ENCODE measurements at places on chromosomes 4 and X.

GRCh38 chr4:40728333-40728732 is 21.4 kb upstream of the NSUN7 start:
- no peak for DNase-seq

DNA sequence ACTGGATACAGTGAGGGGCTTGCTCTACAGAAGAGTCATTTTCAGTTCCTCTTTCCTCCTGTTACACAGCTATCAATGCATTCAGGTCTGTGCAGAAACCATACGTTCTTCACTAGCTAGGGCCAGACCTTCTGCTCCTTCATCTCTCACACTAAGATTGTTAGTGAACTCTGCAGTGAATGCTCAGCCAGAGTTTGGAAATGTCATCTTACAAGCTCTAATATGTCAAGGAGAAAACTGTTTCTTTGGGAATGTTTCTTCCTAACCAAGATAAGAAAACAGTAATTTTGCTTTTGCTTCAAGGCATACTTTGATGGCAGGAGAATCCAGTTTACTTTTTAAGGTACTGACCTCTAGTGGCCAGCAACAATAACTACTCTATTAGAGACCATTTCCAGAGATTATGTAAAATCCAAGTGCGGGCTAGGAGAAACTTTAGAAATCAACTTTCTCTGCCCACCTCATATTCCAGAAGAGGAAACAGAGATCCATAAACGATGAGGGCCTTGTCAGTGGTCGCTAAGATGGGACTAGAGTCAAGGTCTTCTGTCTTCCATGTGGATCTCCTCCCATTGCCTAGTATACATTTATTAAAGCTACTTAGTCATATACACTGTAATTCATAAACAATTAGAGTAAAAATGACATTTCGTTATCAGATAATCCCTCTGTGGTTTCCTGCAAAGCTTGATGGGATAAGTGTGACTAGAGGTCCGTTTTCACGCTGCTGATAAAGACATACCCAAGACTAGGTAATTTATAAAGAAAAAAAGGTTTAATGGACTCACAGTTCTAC is 12.1 kb upstream of the CC2D2A start:
- peak; percentile 77 for DNase-seq

- no peak for DNase-seq
Observed at GRCh38 chr4:1057403-1057745, 45.9 kb downstream of the FGFRL1 start.

GRCh38 chr4:121777625-121778024 is 12.7 kb upstream of the SMIM43 start:
- no peak for DNase-seq

- DNase-seq, result no peak
Observed at GRCh38 chr4:13857800-13858199, 230.3 kb upstream of the BOD1L1 start.

DNA sequence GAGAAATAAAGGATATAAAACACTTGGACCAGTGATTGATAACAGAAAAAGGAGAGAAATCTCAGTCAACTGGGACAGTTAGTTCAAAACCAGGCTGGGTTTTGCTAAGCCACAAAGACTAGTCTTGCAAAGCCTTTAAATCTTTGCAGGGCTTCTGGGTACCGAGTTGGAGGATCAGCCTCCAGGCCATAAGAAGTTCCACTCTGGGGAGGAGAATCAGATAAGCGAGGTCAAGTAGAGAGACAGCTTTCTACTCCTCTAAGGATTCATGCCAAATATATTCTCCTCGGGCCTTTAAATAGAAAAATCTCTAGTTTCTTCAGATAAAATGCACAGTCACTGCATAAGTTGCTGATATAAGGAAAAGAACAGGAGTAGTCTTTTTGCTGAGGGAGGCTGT is 92.7 kb downstream of the MFAP3L start:
- no peak for DNase-seq

GRCh38 chr4:137558951-137559350 is 26.7 kb upstream of the PCDH18 start:
- DNase-seq, result peak; percentile 74

DNA sequence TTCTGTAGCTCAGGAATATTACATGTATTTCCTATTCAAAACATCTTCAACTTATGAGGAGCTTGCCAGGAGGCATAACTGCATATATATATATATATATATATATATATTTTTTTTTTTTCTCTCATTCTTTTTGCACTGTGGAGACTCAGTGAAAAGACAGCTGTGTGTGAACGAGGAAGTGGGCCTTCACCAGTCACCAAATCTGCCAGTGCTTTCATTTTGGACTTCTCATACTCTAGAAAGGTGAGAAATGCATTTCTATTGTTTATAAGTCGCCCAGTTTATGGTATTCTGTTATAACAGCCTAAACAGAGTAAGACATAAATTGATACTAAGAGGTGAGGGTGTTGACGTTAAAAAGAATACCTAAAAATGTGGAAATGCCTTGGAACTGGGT is 710.6 kb downstream of the TRAM1L1 start:
- no peak for DNase-seq

GRCh38 chrX:147846676-147847075 is 65.0 kb upstream of the FMR1 start:
- no peak for DNase-seq

DNA sequence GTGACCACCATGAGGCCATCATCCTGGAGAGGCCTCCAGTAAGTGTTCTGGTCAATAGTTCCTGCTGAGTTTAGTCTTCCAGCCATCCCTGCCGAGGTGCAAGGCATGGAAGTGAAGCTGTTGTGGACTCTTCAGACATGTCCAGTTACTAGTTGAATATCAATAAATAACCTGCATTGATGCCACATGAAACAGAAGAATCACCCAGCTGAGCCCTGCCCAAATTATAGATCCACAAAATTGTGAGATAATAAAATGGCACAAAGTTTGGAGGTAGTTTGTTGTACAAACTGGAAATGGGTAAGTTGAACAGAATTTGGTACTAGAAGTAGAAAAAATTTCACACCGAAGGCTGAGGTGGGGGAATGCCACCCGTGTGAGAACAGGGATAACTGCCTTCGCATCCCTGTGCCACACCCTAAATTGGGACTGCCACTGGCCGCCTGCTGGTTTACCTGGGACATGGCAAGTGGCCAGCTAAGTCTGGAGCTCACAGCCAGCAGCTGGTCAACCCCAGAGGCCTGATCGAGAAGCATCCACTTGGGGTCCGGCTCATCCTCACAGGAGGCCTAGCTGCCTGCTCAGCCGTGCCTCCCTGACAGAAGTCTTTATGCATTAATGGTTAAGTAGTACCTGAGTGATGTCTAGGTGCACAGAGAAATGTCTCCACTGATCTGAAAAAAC is 184.5 kb downstream of the SPRY1 start:
- no peak for DNase-seq

- DNase-seq, result no peak
Observed at GRCh38 chr4:130306566-130306965, 1210.6 kb downstream of the C4orf33 start.

DNA sequence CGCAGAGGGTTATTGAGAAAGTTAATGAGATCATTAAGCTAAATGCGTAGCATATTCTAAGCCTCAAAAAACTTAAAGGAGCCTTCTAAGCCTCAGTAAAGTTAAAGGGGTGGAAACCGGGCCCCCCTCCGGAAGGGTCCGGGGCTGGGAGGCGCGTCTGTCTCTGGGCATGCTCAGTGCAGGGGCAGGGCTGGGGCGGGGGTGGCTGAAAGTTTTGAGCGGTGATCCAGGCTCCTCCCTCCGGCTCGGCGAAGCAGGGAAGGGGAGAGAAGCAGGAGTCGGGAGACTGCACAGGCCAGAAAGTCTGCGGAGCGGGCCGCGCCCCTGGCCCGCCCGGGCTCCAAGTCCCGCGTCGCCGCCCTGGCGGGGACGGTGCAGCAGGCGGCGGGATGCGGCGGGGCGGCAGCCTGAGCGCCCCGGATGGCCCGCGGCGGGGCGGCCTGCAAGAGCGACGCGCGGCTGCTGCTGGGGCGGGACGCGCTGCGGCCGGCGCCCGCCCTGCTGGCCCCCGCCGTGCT is at the start of gene EVC:
Gene EVC, plus strand, starts transcription at position 241 of the 518 bp plus-strand sequence. Its CDS starts 180 bp downstream, at position 421.
- peak; percentile 95 for DNase-seq

DNA sequence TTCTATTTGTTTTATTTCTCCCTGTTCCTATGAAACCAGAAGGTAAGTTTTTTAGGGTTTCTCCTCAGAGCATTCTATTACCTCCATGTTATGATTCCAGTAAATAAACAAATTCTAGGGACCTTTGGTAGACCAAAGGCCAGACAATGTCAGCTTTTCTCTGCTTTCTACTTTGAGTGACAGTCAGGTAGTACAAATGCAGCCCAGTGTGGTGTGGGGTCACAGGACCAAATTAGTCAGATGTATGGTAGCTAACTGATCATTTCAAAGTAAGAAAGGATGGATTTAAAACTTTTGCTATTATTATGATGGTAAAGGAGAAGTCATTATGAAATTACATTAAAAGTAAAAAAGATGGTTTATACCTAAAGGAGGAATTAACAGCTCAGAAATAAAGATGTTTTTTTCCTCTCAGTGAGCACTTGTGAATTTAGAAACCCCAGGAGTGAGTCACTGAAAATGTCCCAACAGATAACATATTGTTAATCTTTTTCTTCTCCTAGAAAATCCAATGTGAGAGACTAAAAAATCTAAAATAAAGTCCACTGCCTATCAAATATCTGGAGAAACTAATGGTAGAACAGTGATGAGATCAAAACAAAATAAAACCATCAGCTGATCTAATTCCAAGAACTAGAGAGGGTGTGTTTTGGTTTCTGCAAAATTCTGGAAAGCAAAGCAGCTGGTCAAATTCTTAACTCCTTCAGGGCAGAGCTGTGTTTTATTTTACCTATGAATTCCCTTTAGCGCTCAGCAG is 16.6 kb upstream of the KLHL2 start:
- DNase-seq, result no peak

- no peak for DNase-seq
Observed at GRCh38 chr4:25676221-25676620, 20.6 kb downstream of the SLC34A2 start.

All from foreskin fibroblast (primary cell).